ENCODE measurements at places on chromosomes 11 and 22.
A peak's percentile ranks its signal among the peaks of the same experiment; 100 is the strongest.

- DNase-seq = peak; percentile 26
Observed at GRCh38 chr11:10858439-10859325, 829 bp upstream of the ZBED5 start.

- no peak for DNase-seq
Observed at GRCh38 chr22:37344735-37345449, 62.6 kb downstream of the CYTH4 start.

DNA sequence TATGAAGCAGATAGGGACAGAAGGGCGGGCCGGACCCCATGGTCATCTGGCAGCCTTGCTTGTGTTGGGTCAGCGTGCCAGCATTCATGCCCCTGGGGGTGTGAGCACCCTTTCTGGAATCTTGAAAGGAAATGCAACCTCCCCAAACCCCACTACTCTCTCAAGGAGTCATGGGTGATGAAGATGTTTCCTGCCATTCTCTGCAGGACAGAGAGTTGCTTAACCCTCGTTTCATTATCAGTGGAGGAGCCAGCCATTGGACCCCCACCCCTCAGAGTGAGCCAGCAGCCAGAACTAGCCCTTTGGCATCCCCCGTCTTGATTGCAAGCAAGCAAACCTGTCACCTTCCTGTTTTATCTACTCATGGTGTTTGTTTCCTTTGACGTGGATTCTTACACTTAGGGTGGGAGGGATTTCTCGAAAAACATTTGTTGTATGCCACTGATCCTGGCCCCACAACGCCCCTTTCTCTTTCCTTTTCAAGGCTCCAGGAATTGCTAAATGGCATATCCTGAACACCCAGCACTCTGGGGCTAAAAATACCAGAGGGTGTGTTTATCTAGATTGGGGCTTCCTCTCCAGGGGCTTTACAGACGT lies 258.3 kb downstream of the ETS1 start:
- DNase-seq = no peak

GRCh38 chr11:131486937-131487635 lies 116.7 kb downstream of the NTM start:
- no peak for DNase-seq

DNA sequence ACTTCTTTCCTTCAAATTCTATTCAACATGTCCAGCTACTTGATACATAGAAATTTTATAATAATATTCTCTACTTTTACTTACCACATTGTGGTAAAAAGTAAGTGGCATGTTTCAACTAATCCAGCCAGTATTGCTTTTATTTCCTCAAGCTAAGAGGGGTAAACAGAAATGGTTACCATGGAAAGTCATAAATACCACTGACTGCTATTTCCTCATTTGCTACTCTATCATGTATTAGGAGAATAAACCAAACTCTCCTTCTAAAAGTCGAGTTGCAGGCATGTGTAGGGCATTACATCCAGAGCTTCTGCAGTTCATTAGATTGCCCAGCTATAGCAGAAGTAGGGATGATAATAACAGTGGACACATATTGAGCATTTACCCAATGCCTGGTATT lies 208.4 kb downstream of the MAML2 start:
- DNase-seq = no peak

DNA sequence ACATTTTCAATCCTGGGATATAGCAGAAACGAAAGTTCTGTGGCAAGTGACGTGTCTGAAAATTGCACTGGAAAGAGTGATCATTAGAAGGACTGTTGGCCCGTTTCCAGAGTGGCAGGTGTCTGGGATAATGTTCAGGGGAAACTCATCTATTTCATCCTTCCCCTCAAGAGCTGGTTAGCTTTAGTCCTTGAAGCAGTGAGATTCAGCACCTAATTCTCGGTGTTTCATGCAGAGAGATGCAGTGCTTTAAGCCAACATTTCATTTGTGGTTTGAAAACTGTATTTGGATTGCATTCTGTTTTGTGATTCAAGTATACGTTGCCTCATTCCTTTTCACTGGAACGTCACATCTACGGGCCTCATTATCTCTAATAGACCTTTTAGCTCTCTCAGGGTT lies 205.0 kb upstream of the RAG2 start:
- no peak for DNase-seq

DNA sequence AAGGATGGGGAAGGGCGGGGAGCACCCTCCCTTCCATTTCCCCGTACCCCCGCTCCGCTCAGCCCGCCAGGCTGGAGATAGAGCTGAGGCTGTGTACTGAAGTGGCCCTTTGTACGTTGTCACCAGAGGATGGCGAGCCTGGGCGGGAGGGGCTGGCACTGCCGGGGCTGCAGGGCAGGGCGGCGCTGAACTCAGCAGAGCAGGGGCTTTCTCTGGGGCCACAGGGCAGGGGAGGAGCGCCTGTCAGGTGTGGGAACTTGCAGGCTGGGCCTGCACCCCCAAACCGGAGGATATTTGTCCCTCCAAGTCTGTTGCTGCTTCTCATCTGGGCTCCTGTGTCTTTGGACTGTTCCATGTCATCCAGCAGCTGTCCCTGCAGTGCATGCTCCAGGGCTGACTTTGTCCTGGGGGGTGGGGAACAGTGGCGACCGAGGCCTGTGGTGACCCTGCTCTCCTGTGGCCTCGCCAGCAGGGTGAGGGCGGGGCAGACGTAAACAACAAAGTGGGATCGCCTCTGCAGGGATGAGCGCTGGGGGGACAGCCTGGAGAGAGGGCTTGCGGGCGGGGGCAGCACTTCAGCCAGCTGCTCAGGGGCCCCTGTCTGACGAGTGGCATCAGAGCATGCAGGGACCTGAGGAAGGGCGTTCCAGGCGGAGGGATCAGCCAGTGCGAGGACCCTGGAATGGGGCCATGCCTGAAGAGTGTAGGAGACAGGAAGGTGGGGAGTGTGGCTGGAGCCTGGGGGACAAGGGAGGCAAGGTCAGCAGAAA lies 13.1 kb downstream of the MGAT3 start:
- no peak for DNase-seq

DNA sequence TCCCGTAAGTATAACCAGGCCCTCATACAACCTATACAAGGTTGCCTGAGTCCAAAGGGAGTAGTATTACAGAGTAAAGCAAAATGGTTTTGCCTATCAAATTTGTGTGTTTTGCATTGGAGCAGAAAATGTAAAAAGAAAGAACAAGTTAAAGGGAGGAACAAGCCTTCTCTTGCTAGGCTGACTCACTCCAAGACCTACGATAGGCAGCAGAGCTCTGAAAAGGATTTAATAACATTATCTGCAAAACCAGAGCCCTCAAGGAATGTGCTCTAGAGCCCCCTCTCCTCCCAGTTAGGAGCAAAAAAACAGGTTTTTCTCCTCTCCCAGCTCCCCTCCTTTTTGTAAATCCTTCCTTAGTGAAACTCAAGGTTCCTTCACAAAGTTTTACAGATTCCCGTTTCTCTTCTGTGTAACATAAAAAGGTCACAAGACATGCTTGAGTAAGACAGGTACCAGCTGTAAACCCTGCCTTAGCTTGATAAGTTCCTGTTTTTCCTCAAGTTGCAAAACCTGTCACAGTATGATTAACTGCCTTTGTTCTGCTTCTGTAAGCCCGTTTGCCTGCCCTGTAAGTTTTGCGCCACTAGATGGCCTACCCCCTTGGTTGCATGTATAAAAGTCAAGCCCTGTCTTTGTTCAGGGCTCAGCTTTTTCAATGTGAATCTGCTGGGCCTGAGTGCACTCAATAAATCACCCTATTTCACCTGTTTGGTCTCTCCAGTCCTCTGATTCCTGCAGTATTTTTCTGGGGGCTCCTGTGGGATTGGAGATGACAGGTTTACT lies 498.2 kb downstream of the KCNA4 start:
- no peak for DNase-seq

GRCh38 chr11:35711924-35712323 lies 49.3 kb downstream of the TRIM44 start:
- no peak for DNase-seq

DNA sequence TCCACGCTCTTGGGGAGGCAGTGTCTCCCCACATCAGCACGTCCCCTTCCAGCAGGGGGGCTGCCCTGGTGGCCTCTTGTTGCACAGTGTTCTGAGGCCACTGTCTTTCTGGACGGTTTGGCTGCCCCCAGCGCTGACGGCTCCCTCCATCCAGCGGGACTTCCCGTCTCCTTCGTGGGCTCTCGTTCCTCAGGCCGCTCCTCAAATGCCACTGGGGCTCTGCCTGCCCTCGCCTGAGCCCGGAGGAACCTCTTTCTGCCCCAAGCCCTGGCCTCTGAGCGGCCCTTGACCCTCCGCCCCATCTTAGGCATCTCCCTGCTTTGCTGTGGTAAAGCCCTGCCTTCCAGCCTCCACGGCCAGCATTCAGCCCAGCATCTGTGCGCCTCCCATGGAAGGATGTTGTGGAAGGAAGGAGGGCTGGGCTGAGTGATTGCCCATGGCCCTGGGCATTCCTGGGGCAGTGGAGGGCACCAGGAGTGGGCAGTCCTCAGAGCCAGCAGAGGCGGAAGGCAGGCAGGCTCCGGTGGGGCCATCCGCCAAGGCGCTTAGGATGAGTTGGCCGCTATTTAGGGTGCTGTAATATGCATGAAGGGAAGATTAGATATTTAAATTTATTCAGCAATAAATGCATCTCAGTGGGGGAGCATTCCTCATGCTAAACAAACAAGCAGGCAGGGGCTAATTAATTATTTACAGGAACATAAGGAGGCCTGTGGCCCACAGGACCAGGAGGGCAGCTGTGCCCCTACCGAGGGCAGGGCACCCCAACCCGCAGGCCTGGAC lies 17.8 kb downstream of the OTUB1 start:
- no peak for DNase-seq

GRCh38 chr11:66858186-66858938 lies 1.5 kb downstream of the LRFN4 start:
- DNase-seq = no peak

DNA sequence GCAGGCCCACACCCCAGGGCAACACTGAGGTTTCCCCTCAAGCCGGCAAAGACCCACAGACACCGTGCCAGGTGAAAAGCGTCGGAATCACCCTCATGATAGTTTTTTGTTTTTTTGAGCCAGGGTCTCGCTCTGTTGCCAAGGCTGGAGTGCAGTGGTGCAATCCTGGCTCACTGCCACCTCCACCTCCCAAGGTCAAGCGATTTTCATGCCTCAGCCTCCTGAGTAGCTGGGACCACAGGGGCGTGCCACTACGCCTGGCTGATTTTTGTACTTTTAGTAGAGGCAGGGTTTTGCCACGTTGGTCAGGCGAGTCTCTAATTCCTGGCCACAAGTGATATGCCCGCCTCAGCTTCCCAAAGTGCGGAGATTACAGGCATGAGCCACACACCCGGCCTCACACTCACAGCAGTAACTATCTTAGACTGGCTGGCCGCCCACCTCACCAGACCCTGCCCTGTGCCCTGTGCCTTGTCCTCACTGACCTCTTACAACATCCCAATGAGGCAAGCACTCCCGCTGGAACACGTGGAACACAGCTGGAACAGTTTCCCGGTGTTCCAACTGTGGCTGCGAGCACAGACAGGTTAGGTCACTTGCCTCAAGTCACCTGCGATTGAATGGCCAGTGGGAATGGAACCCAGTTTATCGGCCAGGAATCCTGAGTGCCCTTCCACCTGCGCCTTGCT lies 21.1 kb downstream of the LRRC10B start:
- no peak for DNase-seq

GRCh38 chr11:3745161-3745560 lies 52.2 kb downstream of the NUP98 start:
- DNase-seq = no peak

GRCh38 chr22:47094861-47095330 lies 332.4 kb downstream of the TBC1D22A start:
- DNase-seq = no peak

DNA sequence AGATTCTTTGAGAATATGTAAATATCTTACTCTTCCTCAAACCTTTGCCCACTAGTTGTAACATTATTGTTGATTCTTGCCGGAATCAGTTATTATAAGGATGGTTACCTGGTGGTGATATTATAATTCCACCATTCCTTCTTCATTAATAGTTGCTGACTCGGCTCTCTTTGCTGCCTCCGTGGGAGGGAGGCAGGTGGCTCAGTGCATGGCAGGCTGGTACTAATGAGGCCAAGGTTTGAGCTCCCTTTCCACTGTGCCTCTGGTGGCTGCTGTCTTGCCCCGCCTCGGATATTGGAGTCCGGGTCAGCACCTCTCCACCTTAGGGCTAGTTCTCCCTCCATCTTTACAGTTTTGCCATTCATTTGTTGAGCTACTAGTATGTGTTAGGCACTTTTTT lies 12.7 kb downstream of the CD6 start:
- DNase-seq = no peak

DNA sequence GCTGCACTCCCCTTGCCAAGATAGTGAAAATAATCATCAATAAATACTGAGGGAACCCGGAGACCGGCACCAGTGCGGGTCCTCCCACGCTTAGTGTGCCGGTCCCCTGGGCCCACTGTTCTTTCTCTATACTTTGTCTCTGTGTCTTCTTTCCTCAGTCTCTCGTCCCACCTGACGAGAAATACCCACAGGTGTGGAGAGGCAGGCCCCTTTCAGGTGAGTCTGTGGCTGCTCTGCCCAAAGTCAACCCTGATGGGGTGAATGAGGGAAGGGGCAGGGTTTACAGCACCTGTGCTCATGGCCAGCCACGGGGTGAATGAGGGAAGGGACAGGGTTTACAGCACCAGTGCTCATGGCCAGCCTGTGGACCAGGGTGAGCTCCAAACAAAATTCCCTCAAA lies 4.7 kb downstream of the BET1L start:
- DNase-seq = no peak

DNA sequence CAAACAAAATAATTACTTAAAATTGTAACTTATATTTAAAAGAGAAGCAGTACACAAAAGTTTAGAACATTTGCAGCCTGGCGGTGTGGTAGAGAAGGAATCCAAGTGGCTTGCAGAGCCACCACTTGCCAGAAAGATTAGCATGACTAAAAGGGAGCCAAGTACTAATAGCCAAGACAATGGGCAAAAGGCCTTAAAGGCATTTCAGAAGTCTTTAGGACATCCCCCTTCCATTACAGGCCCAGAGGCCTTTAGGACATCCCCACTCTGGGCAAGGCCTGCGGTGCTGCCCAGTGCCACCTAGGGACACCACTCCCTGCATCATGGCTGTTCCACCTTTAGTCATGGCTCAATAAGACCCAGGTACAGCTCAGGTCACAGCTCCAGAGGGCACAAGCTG lies 32.4 kb downstream of the TMEM225 start:
- DNase-seq = no peak

GRCh38 chr11:69662806-69663205 lies 12.3 kb downstream of the LTO1 start:
- no peak for DNase-seq

- no peak for DNase-seq
Observed at GRCh38 chr11:83655976-83656375, 369.8 kb upstream of the CCDC90B start.

GRCh38 chr22:33921525-33922348 lies 1.5 kb upstream of the LARGE1 start:
- DNase-seq = no peak

GRCh38 chr11:68545796-68546195 lies 85.2 kb downstream of the PPP6R3 start:
- no peak for DNase-seq

GRCh38 chr11:120626791-120627190 lies 115.2 kb downstream of the GRIK4 start:
- DNase-seq = no peak

DNA sequence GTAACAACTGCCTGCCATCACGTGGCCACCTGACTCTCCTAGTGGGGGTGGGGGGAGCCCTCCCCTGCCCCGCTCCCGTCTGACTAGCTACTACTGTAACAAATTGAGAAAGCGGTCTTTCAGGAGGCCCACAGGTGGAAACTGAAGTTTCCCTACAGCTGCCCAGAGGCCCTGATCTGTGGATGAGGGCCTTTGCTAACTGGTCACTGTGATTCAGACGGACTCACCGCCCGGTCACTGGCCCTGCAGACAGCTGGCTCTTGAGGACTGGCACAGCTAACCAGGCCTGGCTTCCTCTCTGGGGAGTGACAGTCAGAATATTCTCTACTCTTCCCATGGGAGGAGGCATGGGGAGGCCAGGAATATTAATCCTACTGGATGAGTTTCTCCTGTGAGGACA lies 116.8 kb downstream of the ARHGAP8 start:
- no peak for DNase-seq
